Right renal cortex interstitium (tissue), 3 donors: ENCODE measurements at places on chromosomes 11 and 22.

- no peak for DNase-seq
Measured at GRCh38 chr11:94823102-94823732, 55.1 kb downstream of the AMOTL1 start.

DNA sequence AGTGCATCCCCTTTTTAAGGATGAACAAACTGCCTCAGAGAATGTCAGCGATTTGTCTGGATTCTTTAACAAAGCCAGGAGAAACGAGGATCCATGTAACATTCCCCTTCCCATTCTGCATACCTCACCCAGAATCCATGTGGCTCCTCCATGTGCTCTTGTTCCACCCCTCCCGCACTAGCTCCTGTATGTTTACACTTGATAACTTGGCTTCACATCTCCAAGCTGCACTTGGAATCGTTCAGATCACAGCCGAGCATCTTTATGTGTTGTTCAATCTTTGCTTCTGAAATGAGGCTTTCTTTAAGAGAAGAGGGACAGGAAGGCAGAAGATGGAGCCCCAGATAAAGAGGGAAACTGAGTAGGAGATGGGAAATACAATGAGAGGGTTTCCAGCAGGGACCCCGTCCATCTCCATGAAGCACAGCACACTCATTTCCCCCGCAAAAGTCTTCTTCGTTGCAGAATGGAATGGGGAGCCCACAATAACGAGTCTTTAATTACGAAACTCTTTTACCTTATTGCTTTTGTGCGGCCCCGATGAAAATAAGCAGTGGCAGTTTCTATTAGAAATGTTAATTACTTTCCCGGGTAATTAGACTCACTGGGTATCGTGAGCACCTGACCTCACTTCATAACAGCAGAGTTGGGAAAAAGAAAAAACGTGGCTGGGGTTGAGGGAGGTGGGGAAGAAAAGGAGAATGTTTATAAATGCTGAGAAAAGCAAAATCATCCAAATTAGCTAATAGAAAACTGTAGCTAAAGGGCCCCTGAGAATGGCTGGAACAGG, 96.8 kb upstream of the ISX start:
- DNase-seq, result no peak

DNA sequence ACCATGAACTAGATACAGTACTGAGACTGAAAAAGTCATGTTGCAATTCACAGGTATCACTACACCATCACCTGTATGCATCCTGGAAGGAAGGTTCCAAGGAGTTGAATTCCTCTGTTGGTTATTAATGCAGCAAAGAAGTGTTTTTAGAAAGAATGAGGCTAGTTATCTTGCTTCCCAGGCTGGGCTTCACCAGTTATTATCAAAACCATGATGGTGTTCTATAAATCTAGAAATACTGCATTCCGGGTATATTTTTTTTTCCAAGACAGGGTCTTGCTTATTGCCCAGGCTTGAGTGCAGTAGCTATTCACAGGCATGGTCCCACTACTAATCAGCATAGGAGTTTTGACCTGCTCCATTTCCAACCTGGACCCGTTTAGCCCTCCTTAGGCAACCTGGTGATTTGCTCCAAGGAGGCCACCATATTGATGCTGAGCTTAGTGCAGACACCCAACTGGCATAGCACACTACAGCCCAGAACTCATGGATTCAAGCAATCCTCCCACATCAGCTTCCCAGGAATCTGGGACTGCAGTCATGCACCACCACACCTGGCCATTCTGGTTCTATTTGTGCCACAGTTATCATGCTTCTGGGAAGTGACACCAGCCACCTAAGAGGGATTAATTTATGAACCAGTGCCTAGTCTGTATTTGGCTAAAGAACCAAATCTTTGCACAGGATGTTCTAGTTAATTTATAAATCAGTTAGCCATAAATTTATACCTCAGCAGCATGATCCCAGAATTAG, 1.6 kb upstream of the MPEG1 start:
- no peak for DNase-seq

DNA sequence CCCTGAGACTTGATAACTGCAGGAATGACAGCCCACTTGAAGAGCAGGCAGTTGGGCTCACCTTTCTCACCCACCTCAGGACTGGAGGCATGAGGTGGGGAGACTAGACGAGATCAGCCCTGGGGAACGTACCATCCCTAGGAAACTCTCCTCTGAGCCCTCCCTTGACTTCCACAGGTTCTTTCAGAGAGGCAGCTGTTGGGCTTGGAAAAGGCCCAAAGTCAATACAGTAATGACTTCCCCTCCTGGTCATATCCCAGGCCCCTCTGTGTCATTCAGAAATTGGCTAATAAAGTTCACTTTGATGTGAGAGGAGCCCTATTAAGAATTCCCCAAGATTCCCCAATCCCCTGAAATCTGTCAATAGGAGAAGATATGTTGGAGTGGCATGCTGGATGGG, 5.8 kb upstream of the NECTIN1 start:
- DNase-seq, result no peak

DNA sequence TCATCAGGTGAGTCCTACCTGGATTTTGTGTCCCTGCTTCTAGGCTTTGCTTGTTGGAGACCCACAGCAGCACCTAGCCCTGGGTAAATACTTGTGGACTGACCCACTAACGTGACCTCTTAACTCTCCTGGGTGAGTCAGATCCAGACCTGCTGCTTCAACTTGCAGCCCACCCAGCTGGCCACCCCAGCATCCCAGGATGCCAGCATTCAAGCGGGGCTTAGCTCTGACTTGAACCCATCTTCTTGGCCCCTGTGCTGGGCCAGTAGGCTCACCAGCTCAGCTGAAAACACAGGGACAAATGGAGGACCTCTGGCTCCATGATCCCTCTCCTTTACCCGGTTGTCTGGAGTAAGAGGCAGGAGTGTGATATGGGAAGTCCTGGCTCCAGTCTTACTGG, 33.5 kb downstream of the PARVG start:
- DNase-seq, result no peak

- no peak for DNase-seq
Measured at GRCh38 chr22:31177420-31178162, 17.6 kb downstream of the RNF185 start.

- DNase-seq, result no peak
Measured at GRCh38 chr11:14854057-14854456, 38.0 kb downstream of the CYP2R1 start.

DNA sequence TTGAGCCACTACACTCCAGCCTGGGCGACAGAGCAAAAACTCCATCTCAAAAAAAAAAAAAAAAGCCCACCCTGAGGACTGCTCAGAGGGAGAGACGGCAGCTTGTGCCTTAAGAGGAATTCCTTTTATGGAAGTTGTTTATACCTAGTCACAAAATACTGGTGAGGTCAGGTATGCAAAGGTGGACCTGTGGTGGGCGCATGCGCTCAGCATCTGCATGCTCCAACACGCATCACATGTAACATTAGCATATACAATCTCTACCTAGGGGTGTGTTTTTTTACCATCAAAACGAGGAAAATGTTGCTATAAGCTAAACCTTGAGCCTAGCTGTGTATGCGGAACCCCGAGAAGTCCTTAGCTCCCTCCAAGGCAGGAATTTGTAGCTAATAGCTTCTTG, 6.8 kb upstream of the SART1 start:
- DNase-seq, result no peak

DNA sequence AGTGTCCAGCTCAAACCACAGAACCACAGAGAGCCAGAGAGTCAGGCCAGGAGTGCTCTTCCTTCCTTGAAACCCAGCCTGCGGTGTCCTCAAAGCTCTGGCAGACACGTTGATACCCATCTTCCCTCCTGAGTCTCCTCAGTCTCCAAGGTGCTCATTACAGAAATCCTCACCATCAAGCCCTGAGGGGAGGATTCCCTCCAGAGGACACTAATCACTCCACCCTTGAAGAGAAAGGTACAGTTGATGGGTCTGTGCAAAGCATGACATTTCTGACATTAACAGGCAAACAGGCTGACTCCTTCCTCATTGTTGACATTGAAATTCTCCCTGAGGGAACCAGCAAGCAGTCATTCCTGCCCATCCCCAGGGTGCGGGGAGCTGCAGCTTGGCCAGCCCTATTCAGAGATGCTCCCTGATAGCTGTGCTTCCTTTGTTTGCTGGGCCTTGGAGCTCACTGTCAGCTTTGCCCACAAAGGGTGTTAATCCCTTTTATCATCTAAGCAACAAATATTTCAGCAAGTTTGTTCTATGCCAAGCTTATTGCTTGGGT, 101.7 kb upstream of the CSNK2A3 start:
- DNase-seq, result no peak

GRCh38 chr11:122108192-122108799, 7.7 kb downstream of the BLID start:
- DNase-seq, result no peak

GRCh38 chr11:122864386-122865115, 18.0 kb upstream of the JHY start:
- no peak for DNase-seq

DNA sequence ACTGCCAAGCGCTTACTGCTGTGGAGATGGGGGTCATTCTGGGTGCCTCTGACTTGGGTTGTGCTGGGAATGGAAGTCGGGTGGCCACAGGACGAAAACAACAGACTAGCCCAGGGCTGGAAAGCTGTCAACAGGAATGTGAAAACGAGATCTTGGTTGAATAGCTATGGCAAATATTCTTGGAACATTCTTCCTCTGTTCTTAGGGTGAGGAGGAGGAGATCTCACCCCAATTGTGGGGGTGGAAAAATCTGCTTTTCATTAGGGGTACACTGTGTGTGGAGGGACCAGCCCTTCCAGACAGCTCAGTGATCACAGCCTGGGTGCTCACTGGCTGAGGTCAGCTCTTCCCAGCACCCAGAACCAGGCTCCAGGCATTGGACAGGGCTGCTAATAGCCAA, 52.0 kb upstream of the PRSS23 start:
- DNase-seq, result no peak

DNA sequence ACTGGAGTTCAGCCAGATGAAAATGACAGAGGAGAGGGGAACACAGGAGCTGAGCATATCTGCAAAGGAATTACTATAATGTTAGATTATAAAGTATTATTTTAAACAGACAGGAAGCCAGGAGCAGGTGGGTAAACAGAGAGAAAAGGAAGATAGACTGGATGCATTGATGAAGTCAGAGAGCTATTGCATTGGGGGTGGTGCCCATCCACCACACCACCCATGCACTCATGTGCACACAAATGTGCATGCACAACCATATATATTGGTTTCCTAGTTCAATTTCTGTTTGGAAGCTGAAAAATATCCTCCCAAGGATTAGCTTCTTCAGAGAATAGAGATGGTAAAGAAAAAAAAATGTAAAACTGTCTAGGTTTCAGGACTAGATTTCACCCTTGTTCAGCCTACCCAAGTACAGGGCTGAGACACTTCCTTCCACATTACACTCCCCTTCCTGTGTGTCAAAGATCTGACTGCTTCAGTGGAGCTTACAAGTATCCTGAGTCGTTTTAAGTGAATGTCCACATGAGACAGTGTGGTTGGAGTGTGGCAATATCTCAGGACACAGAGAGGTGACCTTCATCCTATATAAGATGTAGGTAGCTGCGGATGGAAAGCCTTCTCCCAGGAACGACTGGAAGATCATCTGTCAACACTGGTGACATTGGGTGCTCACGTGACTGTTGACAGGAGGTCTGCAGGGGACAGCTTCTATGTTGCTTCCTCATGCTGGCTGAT, 12.2 kb upstream of the SMPD1 start:
- no peak for DNase-seq

GRCh38 chr22:41648432-41648831, 27.3 kb downstream of the XRCC6 start:
- DNase-seq, result no peak

DNA sequence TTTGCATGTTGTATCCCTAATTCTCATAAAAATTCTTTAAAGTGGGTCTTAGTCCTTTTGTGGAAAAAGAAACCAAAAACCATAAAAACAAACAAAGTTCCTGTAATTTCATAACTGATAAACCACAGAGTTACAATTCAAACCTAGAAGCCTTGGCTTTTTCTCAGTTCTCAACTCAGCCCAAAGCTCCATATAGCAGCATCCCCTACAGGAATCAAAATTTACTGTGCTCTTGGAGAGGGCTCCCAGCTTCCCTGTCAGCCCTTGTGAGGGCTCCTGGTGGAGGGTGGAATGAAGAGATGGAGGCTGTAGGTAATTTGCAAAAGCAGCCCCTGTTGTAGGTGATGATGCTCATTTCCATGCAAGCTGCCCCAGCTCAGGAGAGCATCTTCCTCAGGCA, 506.1 kb upstream of the KIRREL3 start:
- DNase-seq, result no peak

- no peak for DNase-seq
Measured at GRCh38 chr22:35352214-35353111, 28.4 kb upstream of the HMOX1 start.

GRCh38 chr11:12274558-12275197, 102.7 kb upstream of the PARVA start:
- no peak for DNase-seq

GRCh38 chr11:14230407-14230806, 128.6 kb downstream of the RRAS2 start:
- DNase-seq, result no peak

- DNase-seq, result no peak
Measured at GRCh38 chr22:45298934-45299505, 10.7 kb upstream of the FAM118A start.

DNA sequence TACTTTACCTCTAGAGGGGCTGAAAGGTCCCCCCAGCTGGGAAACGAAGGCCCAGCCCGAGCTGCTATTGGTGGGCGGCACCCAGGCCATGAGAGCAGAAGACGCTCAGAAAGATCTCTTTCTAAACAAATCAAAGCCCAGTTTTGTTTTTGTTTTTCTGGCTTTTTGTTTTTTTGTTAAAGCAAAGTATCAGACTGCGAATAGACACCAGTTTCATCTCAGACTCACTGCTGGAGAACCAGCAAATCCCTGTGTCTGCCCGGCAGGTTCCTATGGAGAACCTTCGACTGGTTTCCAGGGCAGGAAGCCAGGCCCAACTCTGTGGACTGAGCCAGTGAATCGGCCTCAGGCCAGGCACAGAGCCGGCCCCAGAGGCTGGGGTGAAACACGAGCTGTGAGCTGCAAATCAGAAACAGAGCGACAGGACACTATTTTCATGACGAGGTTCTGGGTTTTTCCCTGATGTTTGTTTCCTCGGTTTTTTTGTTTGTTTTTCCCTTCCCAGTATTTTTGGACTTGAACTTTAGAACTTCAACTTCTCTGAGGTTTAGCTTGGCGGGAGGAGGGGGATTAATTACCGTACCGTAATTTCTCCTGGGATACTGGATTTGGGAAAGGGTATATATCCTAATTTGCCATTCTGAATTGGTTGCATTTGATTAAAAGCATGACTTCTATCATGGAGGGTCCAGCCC, 16.0 kb upstream of the B4GALNT4 start:
- DNase-seq, result no peak

DNA sequence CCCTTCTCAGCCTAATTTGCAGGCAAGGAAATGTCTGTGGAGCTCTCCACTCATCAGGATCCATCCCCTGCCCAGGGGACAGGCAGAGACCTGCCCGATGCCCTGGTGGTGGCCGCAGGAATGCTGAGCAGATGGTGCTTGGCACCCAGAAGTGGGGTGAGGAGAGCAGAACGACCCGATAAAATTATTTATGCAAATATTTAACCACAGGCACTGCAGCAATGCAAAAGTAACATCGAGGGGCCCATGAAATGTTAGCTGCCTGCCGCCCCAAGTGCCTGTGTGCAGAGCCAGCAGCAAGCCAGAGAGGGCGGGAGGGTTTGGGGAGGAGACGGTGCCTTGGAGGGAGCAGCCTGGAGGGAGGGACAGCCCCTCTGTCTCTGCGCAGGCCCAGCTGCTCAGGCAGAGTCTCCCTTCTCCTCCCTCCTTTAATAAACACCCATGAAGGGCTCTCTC, 205.5 kb downstream of the CTTN start:
- DNase-seq, result no peak

- no peak for DNase-seq
Measured at GRCh38 chr11:1307163-1307870, 2.1 kb downstream of the TOLLIP start.

- no peak for DNase-seq
Measured at GRCh38 chr11:120784566-120785251, 239.2 kb upstream of the TBCEL start.

GRCh38 chr11:62921573-62922188, 518 bp upstream of the CHRM1 start:
- DNase-seq, result no peak
